ENCODE measurements at places on chromosomes 3 and 15. TPM values are rescaled to one million over a fixed set of nuclear protein-coding genes. Genes with fewer than 3 reads are reported as not detected.

GABRA5 gene
- not detected for total RNA-seq

LRCH3 gene
- 66.1 TPM for total RNA-seq

MLF1 gene
- 5.3 TPM for total RNA-seq

MESP2 gene
- not detected for total RNA-seq

DNA sequence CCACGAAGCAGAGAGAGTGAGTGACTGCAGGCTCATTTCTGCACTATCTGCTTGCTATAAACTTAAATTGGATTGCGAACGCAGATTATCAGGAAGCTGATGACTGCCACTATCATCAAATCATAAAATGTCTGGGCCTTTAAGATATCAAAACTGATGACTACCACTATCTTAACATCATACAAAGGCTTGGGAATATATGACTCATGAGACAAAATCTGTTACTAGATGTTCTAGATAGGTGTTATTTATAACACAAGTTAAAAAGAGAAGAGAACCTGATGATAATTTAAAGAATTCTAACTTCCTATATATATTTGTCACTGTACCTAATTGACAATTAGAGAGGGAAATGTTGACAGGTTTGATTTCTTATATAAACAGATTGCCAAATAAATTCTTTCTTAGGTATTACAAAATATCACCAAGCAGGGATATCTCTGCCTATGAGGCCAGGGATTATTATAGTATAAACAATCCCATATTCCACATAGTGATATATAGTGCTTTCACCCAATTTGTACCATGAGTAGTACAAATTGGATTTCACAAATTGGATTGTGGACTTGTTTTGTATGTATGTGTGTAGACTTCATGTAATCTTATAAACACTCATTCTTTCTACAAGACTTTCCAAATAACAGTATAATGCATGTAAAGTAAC is 1157.2 kb downstream of the ROBO1 start:
- no peak for DNase-seq

DNA sequence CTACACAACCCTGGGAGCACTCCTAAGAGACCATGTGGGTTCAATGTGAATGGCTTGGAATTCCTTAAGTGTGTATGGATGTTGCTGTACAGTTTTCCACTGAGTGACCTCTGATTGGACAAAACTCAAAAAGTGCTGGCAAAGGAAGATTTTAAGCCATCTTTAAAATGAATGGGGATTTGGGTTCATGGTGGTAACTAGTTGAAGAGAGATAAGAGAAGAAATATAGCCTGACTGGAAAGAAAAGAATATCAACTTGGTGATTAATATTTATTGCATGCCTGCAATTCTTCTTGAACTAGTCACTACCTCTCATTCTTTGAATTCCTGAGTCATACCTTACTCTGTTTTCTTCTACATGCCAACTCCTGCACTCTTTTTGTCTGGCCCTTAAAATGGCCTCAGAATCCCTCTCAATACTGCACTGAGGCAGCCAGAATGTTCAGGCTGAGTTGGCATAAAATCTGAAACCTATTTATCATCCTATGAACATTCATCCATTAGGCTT is 124.7 kb downstream of the RPL22L1 start:
- DNase-seq: no peak

DNA sequence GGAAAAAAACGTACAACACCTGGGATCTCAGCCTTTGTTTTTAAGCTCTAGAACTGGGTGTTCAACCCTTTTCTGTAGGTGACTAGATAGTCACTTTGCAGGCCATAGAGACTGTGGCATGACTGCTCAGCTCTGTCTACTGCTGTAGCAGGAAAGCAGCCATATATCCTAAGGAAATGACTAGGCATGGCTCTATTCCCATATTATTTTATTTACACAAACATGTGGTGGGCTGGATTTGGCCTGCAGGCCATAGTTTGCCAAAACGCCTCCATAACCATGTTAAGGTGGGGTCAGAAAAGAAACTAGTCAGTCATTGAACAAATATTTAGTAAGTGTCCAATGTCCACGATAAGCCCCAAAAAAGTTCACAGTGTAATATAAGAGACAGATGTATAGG is 452.5 kb downstream of the MCTP2 start:
- DNase-seq: no peak

GRCh38 chr3:52090131-52090932 is 34.0 kb upstream of the DUSP7 start:
- no peak for DNase-seq

- DNase-seq: peak; percentile 24
These were observed 96.3 kb upstream of the ZBED2 start for GRCh38 chr3:111691293-111691909.

GRCh38 chr15:60091157-60091556 is 87.0 kb downstream of the FOXB1 start:
- DNase-seq: no peak

Measured in CD4-positive, CD25-positive, alpha-beta regulatory T cell (primary cell).